ENCODE measurements at places on chromosomes 3 and 15.
A peak's percentile ranks its signal among the peaks of the same experiment; 100 is the strongest.

GRCh38 chr3:167125612-167126407 lies 254.3 kb downstream of the ZBBX start:
- no peak for DNase-seq

- no peak for DNase-seq
Observed at GRCh38 chr3:31620656-31621055, 87.9 kb downstream of the STT3B start.

DNA sequence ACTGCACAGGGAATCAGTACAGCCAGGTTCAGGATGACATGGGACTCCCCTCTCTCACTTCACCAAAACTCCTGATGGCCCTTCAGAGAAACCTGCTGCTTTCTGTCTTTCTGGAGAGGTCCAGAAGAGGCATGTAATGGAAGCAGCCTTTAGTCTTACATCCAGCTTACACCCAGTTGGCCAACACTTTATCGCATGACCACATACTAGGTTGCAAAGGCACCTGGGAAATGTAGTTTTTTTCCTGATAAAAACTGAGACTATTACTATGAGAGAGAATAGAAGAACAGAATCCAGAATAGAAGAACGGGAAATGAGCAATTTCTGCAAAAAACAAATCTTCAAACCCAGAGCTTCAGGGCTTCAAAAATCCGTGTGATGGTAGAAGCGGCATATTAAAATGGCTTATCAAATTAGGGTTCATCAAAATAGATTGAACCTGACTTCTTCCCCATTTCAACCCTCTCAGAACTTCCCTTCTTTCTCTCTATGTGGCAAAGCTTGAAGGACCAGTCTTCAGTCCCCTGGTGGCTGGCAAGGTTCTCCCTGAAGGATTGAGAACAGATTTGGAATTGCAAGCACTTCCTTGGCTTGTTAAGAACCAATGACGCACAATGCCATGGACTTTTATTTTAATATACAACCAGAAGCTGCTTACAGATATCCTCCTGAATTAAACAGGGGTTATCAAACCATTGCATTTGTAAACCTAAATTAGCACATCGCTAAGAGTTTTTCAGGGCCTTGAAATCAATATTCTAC lies 34.4 kb downstream of the CORO2B start:
- no peak for DNase-seq

GRCh38 chr3:12644331-12644937 lies 19.5 kb downstream of the RAF1 start:
- DNase-seq = no peak

DNA sequence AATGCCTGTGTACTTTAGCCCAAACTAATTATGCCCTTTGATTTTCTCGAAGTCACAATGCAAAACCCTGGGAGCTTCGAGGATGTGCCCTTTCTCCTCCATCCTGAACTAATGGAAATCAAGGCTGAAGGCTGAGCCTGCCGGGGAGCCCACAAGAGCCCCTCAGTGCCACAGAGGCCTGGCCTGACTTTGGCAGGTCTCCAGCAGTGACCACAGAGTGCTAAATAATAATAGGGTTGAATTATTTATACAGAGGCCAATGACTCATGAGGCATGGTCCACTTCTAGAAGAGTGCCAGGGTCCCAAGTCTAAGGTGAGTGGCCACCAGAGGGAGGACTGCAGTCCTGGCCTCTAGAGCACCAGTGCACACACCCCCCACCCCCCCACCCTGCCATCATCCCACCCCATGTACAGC lies 19.1 kb upstream of the GLCE start:
- DNase-seq = no peak

DNA sequence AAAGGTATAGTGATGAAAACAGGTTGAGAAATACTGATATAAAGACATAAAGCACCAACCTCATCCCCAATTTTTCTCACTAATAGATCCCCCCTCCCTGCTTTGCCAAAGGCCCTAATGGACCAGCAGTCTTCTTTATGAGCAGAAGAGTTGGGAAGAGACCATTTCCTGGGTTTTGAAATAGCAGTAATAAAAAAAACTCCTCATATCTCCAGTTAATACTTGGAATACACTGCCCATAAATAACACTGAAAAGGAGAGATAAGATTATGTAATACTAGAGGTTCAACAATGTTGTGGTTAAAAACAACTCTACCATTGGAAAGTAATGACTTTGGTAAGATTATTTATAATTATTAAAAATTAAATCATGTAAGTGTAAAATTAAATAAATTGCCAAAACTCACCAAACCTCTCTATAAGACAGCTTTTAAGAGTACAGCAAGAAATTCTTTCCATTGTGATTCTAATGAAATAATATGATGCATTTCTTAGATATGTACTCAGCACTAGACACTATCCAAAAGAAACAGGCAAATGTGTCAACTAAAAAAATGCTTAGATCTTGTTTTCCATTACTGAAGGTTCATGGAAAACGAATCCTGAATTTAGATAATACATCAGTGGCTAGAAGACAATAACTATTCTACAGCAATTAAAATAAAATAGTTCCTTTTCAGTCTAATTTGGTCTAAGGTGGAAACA lies 88.2 kb downstream of the FAIM start:
- DNase-seq = no peak

GRCh38 chr15:99343881-99344551 lies 92.7 kb downstream of the LRRC28 start:
- DNase-seq = peak; percentile 21

- no peak for DNase-seq
Observed at GRCh38 chr3:53921296-53921695, 29.6 kb upstream of the SELENOK start.

GRCh38 chr3:186105543-186105942 lies 3.3 kb downstream of the ETV5 start:
- no peak for DNase-seq

- no peak for DNase-seq
Observed at GRCh38 chr3:191257286-191257685, 58.2 kb downstream of the OSTN start.

DNA sequence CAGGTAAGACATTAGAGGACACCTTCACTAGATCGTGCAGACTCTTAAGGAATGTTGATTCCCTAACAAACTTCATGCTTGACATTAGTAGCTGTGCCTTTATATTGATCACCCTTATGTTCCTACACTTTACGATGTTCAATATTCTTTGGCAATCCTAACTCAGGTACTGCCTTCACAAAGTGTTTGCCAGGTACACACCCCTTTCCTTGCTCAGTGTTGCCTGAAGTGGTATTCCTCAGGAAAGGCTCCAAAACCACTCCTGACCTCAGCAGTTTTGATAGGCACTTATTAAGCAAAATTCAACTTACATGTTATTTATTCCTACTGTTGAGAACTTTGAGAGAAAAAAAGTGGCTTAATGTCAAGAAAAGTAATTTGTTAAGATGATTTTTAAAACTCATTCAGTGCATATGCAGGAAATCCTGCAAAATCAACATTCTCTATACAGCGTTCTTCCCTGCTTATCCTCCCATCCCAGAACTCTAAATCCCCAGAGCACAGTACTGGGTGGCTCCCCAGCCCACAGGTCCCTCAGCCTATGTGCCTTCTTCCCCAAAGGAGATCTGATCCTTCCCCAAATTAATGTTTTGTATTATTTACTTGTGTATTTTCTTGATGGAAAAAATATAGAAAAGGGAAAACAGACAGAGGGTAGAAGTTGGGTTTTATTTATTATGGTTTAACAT lies 260.7 kb downstream of the MECOM start:
- DNase-seq = no peak

DNA sequence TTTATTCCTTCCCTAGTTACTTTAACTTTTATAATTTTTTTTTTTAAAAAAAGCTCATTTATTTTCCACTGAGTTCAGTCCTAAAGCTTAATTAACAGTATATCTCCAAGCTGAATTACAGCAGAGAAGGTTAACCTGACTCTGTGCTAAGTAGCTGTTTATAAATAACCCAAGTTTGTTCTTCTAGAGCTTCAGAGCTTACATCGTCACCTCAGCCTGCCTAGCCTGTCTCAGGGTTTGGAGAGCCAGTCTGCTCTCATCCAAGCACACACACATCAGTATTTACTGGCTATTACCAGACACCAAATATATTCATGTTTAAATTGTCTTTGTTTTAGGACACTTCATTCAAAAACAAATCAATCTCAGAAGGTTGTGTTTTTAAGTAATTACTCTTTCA lies 154.9 kb downstream of the CDIN1 start:
- DNase-seq = no peak

Measured in CD4-positive, alpha-beta T cell treated with Interleukin-15 for 1 hour (primary cell).